GM12878 (cell line): ENCODE measurements at places on chromosomes 12 and 14. TPM values are rescaled to one million over a fixed set of nuclear protein-coding genes. Genes with fewer than 3 reads are reported as not detected.

Gene HCAR1
- not detected in 2 replicates for polyA plus RNA-seq

Gene OR4K5
- not detected in 2 replicates for polyA plus RNA-seq

Gene TGM1
- 1.2 and 1.3 TPM in 2 replicates for polyA plus RNA-seq

DNA sequence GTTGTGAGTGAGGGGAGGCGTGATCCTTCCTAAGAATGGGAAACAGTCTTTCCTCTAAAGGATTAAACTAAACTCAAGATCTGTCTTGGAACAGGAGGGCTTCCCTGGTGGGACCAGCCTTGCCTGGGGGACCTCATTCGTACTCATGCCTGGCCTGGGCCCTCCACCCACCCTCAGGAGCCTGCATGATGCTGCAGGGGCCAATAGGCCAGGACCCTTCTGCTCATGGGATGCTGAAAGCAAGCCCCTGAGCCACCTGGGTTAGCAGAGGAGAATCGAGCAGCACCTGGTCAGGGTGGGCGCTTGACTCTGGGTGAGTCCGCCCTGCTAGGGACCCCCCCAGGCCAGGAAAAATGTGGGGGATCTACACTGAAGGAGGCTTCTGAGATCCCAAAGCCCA is 48.3 kb upstream of the FAM181A start:
- DNase-seq: no peak

DNA sequence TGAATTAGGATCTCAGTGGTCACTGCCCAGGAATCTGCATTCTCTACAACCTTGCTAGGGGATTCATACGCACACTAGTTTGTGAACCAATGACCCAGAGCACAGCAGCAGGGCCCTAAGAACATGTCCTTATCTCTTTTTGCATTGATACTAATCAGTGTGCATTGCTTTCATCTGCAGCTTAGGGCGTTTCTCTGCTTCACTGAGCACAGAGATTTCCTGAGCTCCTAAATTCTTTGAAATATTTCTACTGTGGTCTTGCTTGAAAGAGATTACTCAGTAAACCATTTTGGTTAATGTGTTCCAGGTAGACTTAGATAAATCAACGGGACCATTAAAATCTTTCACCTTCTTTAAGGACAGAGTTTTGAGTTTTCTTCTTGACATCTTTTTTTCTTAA is 351.3 kb upstream of the KITLG start:
- no peak for DNase-seq

- no peak for DNase-seq
These were observed 5.6 kb downstream of the CDCA4 start for GRCh38 chr14:105015242-105015641.

DNA sequence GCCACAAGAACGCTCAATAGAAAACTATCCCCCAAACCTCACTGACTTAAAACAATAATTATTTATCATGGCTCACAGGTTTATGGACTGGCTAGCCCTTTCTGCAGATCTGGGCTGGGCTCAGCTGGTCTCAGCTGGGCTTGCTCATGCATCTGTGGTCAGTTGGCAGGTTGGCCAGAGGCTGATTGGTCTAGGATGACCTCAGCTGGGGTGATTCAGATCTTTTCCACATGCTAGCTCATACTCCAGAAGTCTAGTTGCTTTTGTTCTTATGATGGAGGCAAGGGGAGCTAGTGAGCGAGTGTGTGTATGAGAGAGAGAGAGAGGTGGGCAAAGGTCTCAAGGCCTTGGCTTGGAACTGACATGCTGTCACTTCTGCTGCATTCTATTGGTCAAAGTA is 181.2 kb upstream of the NRXN3 start:
- no peak for DNase-seq
